Peyer's patch (tissue), 4 donors: ENCODE measurements at places on chromosomes 13 and 19.
A peak's percentile ranks its signal among the peaks of the same experiment; 100 is the strongest.

GRCh38 chr13:43650882-43651281, 135.9 kb downstream of the ENOX1 start:
- DNase-seq = no peak

DNA sequence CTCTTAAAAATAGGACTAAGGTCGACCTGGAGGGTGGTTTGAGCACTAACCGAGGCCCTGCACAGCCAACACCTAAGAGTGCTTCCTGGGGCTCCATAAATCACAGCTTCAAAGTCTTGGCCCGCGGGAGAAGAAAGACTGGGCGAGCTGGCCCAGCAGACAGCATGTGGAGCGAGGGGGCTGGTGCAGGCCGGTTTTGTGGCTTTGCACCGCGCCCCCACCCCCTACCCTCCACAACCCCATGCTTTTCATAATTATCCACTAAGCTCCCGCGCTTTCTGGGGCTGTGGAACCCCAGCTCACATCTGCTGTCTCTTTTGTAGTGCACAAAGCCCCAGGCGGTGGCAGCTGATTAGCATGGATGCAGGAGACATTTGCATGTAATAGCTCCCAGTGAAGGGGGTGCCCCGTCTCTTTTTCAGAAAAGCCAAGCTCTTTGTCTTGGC, 17.1 kb downstream of the CARM1 start:
- no peak for DNase-seq

DNA sequence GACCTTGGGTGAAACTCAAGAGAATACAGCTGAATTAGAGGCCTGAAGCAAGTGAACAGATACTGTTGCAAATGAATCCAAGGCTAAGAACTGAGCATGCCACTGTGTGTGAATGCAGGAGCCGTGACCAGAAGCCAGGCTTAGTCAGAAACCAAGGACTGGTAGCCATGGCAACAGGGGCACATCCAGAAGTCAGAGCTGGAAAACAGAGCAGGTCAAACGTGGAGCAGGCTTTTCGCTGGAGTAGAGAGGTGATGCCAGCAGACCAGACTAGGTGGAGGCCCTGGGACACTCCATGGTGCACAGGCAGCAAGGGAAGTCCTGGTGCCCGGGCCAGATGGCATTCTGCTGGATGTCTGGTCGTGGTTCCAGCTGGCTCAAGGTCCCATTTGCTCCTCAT, 564.1 kb downstream of the PCDH9 start:
- no peak for DNase-seq

DNA sequence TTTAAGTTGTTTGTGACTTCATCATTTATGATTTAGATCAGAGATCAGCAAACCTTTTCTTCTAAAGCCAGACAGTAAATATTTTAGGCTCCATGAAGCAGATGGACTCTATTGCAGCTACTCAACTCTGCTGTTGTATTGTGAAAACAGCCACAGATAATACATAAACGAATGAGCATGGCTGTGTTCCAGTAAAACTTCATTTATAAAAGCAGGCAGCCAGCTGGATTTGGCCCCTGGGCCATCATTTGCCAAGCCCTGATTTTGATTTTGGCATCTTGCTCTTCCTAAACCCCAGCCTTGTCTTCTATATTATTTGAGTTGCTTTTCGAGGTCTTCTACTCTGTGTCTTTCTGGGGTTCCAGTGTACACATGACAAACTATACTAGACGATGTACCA, 41.3 kb downstream of the RNASEH2B start:
- DNase-seq = no peak

DNA sequence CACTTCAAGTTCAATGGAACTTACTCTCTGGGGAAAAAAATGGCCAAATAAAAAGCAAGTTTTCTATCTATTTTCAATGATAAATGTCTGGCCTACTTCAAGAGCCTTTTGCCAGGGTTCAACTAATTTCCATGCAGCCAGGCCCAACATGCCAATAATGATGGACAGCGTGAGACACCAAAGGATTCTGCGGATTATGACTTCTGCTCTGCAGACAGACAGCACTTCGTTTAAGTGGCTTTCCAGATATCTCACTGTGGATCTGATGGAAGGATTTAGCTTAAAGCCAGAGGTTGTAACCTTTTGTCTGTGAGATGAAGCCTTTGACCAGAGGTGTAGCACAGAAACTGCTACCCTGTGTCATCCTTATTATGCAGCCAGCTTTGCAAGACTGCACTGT, 614.2 kb downstream of the DCT start:
- DNase-seq = no peak

GRCh38 chr13:58495668-58496067, 864.1 kb downstream of the PCDH17 start:
- no peak for DNase-seq

GRCh38 chr19:2863816-2864215, 3.3 kb upstream of the ZNF556 start:
- DNase-seq = no peak

GRCh38 chr13:97148894-97149293, 73.2 kb upstream of the MBNL2 start:
- no peak for DNase-seq

DNA sequence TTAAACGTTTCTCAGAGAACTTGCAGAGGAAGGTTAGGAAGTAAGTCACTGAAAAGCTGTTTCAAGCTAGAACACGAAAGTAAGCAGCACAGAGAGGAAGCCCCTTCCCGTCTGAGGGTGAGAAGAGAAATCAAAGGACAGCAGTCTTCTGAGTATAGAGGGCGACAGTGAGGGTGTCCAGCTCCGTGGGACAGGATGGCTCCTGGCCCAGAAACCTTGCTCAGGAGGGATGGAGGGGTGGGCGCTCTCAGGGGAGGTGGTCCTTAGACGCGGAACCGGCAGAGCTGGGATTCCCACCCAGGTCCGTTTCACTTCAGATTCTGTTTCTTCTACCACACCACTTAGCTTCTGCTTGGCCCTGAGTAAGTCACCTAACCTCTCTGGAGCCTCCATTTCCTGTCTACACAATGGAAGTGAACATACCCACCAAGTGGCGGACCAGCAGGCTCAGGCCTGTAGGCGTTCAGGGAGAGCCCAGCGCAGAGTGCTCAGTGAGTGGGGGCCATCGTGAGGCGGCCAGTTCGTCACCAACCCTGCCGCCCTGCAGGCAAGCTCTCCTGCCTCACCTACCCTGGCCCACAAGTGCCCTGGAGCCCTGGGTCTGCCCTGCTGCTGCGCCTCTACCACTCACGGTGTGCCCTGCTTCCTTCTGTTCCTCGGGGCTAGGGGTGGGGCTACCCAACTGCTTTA, 5.5 kb upstream of the RSPH6A start:
- DNase-seq = no peak

DNA sequence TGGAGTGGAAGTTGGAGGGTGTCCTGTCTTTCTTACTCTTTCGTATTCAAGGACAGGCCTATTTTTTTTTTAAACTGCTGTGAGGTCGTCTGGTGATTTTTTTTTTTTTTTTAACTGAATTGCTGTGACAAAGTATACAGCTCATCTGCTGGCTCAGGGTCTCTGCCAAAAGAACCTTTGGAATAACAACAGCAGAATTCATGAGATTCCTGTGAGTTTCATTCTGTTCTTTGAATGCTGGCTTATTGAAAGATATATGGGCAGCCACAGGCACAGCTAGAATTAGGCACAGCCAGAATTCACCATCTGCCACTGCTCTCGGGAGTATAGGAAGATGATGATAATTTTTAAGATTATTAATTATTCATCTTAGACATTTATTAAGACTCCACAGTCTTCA, 21.4 kb upstream of the FRY start:
- DNase-seq = no peak

DNA sequence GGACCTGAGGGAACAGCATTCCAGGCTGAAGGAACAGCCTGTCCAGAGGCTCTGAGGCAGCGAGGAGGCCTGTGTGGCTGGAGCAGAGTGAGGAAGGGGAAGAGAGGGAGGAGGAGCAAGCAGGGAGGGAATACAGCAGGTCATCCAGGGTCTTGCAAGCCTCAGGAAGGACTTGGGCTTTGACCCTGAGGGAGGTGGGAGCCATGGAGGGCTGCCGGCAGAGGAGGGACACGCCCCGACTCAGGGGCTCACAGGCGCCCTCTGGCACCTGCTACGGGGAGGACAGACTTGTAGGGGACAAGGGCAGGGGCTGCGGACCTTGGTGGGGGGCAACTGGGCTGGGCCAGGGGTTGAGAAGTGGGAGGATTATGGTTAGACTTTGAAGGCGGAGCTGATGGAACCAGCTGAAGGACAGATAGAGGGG, 4.7 kb downstream of the TINCR start:
- no peak for DNase-seq

- no peak for DNase-seq
These were observed 13.1 kb upstream of the MZF1 start for GRCh38 chr19:58586133-58586765.

GRCh38 chr19:28602675-28603298, 610.2 kb downstream of the UQCRFS1 start:
- no peak for DNase-seq

DNA sequence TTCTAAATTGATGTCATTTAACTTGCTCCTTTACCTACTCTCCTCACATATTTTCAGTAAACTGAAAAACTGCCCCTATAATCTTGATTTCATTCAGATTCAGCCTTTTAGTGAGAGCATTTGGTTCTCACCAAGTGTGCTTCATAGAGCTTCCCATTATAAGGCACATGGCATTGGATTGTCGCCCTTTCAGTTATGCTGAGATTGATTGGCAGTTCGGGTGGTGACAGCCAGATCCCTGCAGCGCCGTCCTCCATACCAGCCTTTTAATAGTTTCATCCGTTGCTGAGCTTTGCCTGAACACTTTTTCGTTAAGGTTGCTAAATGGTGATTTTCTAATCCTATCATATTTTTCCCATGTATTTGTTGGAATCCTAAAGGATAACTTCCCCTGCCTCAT, 80.4 kb downstream of the DHRS12 start:
- DNase-seq = no peak

GRCh38 chr13:51832471-51833152, 12.4 kb downstream of the TMEM272 start:
- peak; percentile 56 for DNase-seq

DNA sequence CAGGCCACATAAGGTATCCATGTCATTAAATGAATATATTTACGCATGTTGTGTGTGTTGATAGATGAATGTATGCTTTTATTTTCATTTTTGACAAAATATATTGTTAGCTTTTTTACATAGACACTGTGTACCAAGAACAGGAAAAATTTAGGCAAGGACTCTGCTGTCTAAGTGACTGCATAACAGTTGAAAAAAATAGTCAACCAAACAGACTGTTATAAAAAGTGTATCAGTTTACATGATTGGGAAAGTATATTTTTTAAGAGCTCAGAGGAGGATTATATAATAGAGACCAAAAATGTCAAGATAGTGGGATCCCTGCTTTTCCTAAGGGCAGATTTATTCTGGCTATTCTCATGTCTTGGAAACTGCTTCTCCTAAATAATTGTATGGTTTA, 858.0 kb downstream of the SLITRK1 start:
- no peak for DNase-seq

GRCh38 chr13:110103534-110103933, 203.4 kb downstream of the COL4A1 start:
- no peak for DNase-seq

- peak; percentile 32 for DNase-seq
These were observed 42.5 kb downstream of the RASA3 start for GRCh38 chr13:114089751-114090400.

DNA sequence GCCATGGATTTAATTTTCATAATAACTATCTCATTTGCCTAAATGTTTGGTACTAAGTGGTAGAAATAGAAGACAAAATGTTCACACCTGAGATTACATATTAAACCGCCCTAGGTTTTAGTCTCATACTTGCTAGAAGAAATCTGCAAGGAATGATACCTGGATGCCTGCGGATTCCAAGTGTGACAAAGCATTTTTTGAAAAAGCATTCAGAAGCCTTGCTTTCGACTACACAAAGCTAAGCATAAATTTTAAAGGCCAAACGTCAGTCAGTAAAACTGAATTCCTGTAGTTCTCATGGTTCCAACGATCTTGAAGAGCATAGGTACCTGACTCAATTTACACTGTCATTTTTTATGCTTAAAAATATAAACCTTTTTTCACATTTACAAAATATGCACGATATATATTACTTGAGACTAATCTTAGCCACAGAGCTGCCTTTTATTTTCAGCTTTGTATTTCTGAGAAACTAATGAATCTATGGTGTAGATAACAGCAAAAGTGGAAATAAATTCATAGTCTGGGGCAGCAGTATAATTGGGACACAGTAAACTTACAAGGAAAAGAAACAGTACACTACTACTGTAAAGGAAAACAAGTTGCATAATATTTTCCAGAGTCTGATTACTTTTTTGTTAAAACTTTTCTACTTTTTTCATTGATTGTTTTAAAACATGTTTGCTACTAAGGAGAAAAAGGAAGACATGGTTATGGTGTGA, 1.2 kb upstream of the LRRC63 start:
- DNase-seq = no peak

- DNase-seq = no peak
These were observed 46.5 kb upstream of the GTF2F2 start for GRCh38 chr13:45073809-45074208.

DNA sequence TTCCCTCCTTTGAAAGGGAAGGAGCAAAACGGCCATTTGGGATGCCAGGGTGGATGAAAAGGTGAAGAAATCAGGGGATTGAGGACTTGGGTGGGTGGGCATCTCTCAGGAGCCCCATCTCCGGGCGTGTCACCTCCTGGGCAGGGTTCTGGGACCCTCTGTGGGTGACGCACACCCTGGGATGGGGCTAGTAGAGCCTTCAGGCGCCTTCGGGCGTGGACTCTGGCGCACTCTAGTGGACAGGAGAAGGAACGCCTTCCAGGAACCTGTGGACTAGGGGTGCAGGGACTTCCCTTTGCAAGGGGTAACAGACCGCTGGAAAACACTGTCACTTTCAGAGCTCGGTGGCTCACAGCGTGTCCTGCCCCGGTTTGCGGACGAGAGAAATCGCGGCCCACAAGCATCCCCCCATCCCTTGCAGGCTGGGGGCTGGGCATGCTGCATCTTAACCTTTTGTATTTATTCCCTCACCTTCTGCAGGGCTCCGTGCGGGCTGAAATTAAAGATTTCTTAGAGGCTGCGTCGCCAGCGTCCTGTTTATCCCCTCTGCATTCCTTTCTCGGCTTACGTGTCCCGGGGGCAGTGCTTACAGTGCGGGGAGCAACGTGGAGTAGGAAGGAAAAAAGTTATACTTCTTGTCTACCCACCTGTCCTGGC, 15.2 kb upstream of the S1PR4 start:
- peak; percentile 41 for DNase-seq

GRCh38 chr13:54884682-54885081, 1856.1 kb downstream of the OLFM4 start:
- no peak for DNase-seq

DNA sequence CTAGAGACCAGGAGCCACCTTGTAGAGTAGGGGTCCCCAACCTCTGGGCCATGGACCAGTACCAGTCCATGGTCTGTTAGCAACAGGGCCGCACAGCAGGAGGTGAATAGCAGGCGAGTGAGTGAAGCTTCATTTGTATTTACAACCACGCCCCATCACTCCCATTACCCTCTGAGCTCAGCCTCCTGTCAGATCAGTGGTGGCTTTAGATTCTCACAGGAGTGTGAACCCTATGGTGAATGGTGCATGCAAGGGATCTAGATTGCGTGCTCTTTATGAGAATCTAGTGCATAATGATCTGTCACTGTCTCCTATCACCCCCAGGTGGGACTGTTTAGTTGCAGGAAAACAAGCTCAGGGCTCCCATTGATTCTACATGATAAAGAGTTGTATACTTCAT, 303.6 kb downstream of the KCNRG start:
- DNase-seq = no peak

GRCh38 chr19:7521551-7522071, 813 bp upstream of the MCOLN1 start:
- no peak for DNase-seq

- DNase-seq = no peak
These were observed 10.3 kb downstream of the SCEL start for GRCh38 chr13:77545626-77546412.
